ENCODE measurements at places on chromosomes 3 and 15.

GRCh38 chr3:11306817-11307589 lies 34.8 kb downstream of the ATG7 start:
- no peak for DNase-seq

GRCh38 chr15:55289746-55290527 lies at the start of gene RAB27A:
Gene RAB27A (minus strand): TSS chr15:55289813. CDS start chr15:55234934, 54,879 bp downstream.
- DNase-seq: peak; percentile 49

GRCh38 chr3:133506215-133506901 lies 67.1 kb upstream of the CDV3 start:
- DNase-seq: peak; percentile 28

DNA sequence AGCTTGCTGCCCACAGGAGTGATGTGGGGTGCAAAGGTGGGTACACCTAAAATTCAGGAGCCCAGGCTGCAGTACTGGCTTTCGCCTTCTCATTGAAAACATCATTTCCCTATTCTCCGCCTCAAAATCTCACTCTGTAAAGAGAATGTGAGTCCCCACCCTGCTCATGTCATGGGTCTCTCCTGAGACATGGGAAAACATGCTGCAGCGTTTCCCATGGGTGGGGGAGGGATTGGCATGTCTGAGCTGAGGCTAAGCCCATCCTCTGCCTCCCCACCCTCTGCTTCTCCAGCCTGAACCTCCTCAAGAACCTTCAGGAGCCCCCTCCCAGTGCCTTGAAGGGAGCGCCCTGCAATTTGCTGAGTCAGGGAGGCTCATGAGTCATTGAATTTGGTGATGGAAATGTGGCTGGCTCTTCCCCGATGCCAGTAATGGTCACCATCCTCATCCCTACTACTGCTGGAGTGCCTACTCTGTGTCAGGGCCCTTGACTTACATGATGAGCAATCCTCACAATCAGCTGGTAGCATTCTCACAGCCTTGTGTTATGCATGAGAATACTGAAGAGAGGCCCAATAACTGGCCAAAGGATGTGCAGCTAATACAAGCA lies 28.8 kb downstream of the WNT5A start:
- no peak for DNase-seq

DNA sequence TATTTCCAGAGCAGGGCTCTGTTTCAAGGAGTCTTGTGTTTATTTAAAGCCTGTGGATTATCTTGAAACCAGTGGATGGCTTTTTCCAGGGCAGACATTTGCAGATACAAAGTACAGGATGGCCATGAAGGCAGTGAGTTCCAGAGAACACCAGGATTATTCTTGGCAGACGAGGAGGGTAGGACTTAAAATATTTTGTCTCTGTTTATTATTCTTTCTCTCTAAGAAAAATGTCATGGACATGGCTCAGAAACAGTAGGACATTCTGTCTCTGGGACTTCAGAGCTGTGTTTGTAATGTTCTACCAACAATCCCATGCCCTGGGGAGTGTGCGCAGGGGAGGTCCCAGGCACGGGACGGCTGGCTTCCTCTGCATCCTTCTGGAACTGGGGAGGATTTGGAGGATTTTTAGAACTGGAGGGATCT lies 125.9 kb downstream of the ATP10A start:
- DNase-seq: no peak

DNA sequence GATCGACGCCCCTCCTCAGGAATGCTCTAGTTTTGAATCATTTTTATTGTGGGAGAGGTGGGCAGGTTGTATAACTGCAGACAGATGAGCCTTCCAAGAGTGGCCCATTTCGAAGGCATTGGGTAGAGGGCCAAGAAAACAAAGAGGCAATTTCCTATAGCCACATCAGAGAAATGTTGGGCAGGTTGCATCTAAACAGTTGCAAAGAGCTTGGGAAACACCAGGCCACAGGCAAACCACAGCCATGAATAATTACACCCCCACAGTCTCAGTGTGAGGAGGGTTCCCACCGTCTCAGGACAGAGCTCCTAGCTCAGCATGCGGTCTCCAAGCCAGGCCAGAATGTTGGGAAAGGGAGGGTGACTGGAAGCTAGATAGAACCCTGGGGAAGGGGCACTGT lies 257.3 kb downstream of the ABHD5 start:
- no peak for DNase-seq

- DNase-seq: no peak
Measured at GRCh38 chr3:107781253-107781652, 258.5 kb downstream of the BBX start.

DNA sequence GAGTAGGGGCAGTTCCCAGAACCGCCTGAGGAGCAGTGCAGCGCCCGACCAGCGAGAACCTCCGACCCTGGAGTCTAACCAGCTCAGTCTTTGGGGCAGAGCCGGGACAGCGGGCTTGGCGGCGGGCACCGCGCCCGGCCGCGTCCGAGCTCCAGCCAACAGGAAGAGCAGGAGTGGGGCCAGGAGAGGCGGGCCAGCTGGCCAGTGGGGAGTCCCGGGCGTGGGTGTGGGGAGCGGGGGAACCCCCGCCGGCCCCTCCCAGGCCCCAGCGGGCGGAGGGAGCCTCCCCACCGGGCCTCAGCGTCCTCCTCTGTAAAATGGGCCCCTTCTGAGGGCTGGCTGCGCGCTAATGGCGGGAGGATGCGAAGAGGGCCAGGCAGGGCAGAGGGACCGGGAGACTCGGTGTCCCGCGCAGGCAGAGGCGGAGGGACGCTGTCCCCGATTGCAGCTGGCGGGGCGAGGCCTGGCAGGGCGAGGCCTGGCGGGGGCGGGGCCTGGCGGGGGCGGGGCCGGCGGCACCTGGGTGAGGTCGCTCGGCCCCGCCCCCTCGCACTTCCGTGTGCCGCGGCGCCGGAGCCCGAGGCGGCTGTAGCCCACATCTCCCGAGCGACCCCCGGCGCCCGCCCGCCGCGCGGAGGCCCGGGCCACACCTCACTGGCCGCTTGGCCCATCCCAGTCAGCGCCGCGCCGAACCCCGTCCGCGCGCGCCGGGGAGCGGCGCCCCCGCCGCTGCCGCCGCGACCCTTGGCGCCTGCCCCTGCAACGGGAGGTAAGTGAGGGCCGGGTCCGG lies at the start of gene PRKCD:
Gene PRKCD (plus strand): TSS at position 550 of the 790 bp plus-strand sequence. CDS start 17,214 bp downstream, outside the sequence.
- DNase-seq: peak; percentile 91

- DNase-seq: no peak
Measured at GRCh38 chr3:114899186-114899931, 247.7 kb downstream of the ZBTB20 start.

DNA sequence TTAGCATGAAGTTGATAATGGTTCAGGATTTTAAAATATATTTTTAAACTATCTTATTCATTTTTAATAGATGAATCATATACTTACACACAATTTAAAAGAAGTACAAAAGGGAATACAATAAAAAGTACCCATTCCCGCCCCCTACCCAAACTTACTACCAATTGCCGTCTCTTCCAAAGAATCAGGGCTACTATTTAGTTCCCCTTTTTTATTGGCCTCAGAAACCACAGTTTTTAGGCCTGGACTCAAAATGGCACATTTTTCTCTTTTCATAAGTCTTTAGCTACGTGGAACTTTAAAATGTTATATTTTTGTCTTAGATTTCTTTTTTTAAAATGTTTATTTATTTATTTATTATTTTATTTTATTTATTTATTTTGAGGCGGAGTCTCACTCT lies 18.0 kb downstream of the LRRK1 start:
- no peak for DNase-seq

DNA sequence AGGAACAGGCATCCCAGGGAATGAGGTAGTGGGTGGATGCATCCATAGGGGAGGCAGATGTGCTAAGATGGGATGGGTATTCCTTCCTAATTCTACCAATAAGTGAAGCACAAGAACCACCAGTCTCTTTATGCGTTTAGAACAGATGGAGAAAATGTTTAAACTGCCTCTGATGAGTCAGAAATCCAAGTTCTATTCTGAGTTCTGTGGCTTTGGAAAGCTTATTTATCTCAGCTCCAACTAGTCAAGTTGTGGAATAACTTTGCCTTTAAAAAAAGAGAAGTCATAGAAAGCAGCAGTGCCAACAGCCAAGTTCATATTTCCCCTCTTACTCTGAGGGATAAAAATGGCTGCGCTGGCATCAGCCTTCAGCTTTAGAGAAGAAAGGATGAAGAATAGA lies 761.7 kb downstream of the IGSF11 start:
- no peak for DNase-seq

DNA sequence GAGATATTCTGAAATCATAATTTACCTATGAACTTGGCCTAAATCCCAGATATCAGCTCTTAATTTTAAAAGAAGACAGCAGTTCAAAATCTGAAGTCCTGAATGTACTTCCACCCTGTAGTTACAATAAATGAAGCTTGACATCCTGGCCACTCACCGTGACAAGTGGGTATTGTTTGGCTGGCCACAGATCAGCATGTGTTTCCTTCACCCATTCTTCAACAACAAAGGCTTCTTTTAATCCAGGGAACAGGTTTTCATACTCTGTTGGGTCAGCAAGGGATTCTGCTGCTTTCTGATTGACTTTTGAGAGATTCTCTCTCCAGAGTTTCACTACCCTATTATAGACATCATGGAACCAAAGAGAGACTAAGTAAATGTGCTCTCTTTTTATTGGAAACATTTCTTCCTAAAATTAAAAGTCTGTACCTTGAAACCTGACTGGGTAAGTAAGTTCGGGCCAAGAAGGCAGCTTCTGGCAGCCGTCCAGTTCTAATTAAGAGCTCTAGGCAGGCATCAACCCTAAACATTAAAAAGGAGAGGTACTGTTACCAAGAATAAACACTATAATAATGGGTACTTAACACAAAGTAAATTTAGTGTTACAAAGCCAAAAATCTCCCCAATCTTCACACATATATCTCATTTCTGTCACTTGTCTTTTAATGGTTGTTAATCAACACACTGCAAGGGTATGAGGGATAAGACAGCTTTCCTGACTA lies 15.2 kb downstream of the MRPS22 start:
- no peak for DNase-seq

DNA sequence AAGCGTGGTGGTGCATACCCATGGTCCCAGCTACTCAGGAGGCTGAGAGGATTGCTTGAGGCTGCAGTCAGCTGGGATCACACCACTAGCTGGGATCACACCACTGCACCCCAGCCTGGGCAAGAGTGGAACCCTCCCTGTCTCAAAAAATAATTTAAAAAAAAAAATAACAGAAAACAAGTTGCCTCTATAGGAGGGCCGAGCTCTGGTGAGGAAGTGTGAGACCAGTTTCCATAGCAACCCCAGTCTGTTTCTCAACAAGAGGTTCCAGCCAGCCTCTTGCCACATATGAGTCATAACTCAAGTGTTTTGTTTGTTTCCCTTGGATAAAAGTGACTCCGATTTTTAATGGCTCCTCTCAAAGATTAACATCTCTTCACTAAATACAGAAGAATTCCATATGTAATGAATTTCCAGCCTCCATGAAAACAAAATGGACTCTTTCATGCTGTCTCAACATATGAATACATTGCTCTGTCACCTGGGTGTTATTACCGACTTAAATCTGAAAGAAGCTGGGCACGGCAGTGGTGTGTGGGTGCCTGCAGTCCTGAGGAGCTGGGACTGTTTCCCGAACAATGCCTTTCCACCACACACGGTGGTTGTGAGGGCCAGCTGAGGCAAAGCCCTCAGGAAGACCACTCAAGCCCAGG lies 19.7 kb downstream of the TMEM43 start:
- DNase-seq: peak; percentile 73

- DNase-seq: no peak
Measured at GRCh38 chr3:155517903-155518302, 224.4 kb upstream of the STRIT1 start.

DNA sequence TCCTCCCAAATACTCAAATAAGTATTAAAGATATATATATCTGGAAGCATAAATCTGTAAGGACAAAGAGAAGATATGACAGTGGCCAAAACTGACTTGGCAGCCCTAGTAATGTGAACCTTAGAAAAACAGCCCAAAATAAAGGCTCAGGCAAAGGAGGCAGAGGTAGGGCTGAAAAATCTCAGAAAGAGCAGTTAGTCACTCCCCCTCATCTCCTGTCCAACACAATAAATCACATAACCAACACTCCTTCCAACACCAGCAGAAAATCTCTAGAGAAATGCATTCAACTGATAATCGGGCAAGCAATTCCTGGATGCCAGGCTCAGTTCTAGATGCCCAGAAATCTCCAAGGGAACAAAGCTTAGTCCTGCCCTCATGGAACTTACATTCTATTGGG lies 22.1 kb upstream of the CHRM5 start:
- DNase-seq: no peak

- no peak for DNase-seq
Measured at GRCh38 chr3:179898024-179898423, 138.7 kb downstream of the PEX5L start.

- no peak for DNase-seq
Measured at GRCh38 chr15:63291507-63291906, 14.1 kb downstream of the APH1B start.

- no peak for DNase-seq
Measured at GRCh38 chr3:42080453-42080872, 10.7 kb upstream of the TRAK1 start.

DNA sequence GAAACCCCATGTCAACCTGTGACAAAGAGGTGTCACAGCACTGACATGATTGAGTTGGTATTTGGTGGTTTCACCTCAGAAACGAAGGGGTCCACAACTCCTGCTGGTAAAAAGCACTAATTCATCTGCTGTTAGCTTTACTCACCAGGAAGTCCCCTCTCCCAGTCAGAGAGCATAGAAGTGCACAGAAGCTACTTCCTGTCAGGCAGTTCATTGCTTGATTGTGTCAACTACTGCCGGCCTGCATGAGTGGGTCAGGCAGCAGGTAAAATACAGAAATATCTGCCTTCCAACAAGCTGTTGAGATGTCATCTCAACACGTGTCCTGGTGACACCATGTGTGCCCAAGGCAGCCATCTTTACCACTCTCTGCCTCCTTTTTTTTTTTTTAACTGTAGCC lies 596.6 kb upstream of the NR2F2 start:
- DNase-seq: no peak

DNA sequence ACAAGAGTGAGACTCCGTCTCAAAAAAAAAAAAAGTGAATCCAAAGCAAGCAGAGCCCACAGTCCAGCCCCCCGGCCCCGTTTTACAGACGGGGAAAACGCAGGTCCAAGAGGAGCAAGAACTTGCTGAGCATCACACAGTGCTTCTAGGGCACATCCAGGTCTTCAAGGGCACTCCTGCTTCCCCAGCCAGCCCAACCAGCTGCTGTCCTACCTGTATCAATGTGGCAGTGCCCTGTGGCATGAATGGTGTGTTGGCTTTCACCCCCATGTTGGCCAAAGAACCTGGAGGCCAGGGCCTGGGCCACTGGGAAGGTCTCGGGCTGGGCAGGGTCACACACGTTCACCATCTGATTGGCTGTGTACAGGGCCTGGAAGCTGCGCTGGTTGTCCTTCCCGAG lies 4.6 kb downstream of the MAN2C1 start:
- no peak for DNase-seq

- no peak for DNase-seq
Measured at GRCh38 chr3:69410301-69410700, 24.4 kb upstream of the FRMD4B start.

DNA sequence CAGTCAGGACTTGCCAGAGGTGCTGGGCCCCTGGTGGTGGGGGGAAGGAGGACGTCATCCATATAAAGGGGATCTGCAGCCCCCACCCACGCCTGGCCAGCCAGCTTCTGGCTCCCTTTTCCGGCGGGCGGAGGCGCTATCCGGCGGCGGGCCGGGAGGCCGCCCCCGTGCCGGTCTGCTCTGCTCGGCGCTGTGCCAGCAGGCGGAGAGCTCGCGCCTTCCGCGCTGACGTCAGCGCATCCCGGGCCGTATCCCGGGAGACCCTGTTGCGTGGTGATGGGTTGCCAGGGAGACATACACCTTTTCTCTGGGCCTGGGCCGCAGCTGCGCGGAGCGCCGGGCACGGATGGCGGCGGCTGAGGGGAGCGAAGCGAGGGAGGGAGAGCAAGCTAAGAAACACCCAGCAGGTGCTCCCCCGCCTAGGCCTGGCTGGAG lies 1.1 kb downstream of the FAM131A start:
- DNase-seq: no peak

GRCh38 chr3:163817015-163817414 lies 1261.3 kb downstream of the SI start:
- DNase-seq: no peak

Measured in GM18507 (cell line).